A549 treated with RU486 at 1 μM for 4 hours (cell line): ENCODE measurements at places on chromosomes 1 and 21. TPM values are rescaled to one million over a fixed set of nuclear protein-coding genes. Genes with fewer than 3 reads are reported as not detected.

CRYAA gene
- total RNA-seq: not detected in 5 replicates

GNG12 gene
- total RNA-seq: 30.4 to 77.8 TPM (median 66.4 TPM) in 5 replicates

PRKCZ gene
- total RNA-seq: 6.5 to 8.9 TPM (median 8.4 TPM) in 5 replicates

S100B gene
- not detected in 5 replicates for total RNA-seq

RPTN gene
- not detected in 5 replicates for total RNA-seq

FCAMR gene
- total RNA-seq: not detected in 5 replicates

HHIPL2 gene
- total RNA-seq: 9.3 to 12.1 TPM (median 10.8 TPM) in 5 replicates

PRAMEF6 gene
- not detected in 5 replicates for total RNA-seq

POGK gene
- 21.8 to 31.2 TPM (median 29.6 TPM) in 5 replicates for total RNA-seq

CYP4Z1 gene
- total RNA-seq: not detected in 5 replicates

IPP gene
- total RNA-seq: 3.2 to 4.8 TPM (median 4.3 TPM) in 5 replicates

HSD3B1 gene
- not detected in 5 replicates for total RNA-seq

SMIM1 gene
- total RNA-seq: 1.1 to 2.1 TPM (median 1.4 TPM) in 4 of 5 replicates, not detected in the other

VSIG8 gene
- 0.07 TPM in 1 of 5 replicates, not detected in the others for total RNA-seq

CAPN9 gene
- not detected in 5 replicates for total RNA-seq

HLX gene
- total RNA-seq: 5.1 to 5.7 TPM (median 5.5 TPM) in 5 replicates

HHAT gene
- total RNA-seq: 1.7 to 2.2 TPM (median 1.8 TPM) in 5 replicates

USF1 gene
- 48.4 to 53.4 TPM (median 50.6 TPM) in 5 replicates for total RNA-seq
